ENCODE measurements at places on chromosomes 16 and 17.

DNA sequence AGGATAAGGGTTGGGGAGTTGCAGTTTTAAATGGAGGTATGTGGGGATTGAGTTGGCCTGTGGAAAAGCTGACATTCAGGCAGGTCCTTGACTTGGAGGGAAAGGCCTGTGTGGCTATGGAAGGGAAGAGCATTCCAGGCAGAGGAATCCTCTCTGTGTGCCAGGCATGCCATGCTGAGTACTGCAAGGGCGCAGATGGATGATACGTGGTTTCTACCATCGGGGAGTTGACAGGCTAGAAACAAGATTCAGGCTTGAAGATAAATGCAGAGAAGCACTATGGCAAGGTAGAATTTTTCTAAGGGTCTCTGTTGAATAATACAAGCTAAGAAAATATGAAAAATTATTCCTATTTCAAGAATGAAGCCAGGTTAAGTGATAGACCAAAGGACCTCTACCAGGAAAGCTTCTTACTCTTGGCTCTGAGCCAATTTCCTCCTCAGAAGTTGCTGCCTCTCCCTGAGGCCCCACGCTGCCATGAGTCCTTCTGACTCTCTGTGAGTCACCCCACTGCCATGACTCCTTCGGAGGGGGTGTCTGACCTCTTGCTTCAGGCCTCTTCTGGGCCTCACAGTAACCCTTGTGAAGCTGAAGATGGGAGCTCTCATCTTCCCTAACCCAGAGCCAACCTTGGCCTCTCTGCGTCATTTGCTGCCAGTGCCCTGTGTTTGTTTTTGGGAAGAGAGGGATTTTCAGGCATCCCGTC is 75.8 kb downstream of the WNT3 start:
- DNase-seq = no peak

DNA sequence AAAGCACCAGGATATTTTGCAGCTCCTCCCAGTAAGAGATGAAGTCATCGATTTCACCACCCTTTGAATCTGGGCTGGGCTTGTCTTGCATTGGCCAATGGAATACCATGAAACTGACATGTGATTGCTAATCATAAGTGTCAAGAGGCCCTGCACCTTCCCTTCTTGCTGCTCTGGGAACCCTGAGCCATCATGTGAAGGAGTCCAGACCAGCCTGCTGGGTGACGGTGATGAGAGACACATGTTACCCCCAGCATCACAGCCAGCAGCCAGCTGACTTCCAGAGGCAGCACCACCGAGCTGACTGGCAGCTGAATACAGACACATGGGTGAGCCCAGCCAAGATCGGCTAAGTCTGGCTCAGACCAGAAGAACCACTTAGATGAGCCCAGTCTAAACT is 43.6 kb upstream of the CACNG4 start:
- no peak for DNase-seq

- no peak for DNase-seq
These were observed 2.8 kb upstream of the ZNF267 start for GRCh38 chr16:31870809-31871208.

- DNase-seq = no peak
These were observed 11.3 kb downstream of the PLD2 start for GRCh38 chr17:4818276-4818675.

DNA sequence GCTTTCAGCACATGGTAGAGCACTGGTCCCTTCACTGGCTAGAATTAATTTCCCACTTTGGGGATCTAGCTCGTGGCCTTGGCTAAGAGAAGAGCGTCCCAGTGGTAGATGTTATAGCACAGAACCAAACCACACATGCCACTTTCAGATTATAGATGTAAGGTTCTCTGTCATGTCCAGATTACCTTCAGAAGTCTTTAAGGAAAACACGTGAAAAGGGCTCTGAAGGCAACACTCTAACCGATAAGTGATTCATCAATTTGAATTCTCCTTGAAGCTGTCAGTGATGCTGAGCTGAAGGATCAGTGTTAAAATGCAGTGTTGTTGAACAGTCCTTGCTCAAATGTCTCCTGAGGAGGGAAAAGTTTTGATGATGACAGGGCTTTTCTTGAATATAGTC is 43.5 kb upstream of the VPS4A start:
- no peak for DNase-seq

DNA sequence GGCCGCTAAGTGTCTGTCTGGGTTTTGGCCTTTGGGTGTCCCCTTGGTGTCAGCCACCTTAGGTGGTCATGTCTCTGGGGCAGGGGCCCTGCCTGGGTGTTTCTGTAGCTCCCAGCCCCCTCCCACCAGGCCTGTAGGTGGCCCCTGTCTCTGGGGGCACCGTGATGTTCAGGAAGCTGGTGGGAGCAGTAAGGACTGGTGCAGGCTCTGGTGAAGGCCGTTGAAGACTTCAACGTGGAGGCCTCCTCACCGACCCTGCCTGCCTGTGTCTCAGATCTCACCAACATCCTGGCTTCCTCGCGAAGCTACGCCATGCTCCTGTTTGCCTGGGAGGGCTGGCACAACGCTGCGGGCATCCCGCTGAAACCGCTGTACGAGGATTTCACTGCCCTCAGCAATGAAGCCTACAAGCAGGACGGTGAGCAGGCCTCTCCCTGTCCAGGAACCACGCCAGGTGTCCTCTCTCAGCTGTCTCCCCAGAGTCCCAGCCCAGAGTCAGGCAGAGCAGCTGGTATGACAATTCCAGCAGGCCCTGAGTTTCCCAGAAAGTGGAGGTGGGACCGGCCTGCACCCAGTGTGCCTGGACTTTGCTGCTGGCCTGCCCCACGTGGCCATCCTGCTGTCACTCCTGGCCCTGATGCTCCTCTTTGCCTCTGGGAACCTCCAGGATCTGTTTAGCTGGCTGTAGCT is 2.8 kb downstream of the ACE start:
- no peak for DNase-seq

- DNase-seq = no peak
These were observed 64.1 kb upstream of the CACNG4 start for GRCh38 chr17:66900126-66901010.

GRCh38 chr17:35185849-35186248 is 8.3 kb downstream of the SLC35G3 start:
- DNase-seq = no peak

DNA sequence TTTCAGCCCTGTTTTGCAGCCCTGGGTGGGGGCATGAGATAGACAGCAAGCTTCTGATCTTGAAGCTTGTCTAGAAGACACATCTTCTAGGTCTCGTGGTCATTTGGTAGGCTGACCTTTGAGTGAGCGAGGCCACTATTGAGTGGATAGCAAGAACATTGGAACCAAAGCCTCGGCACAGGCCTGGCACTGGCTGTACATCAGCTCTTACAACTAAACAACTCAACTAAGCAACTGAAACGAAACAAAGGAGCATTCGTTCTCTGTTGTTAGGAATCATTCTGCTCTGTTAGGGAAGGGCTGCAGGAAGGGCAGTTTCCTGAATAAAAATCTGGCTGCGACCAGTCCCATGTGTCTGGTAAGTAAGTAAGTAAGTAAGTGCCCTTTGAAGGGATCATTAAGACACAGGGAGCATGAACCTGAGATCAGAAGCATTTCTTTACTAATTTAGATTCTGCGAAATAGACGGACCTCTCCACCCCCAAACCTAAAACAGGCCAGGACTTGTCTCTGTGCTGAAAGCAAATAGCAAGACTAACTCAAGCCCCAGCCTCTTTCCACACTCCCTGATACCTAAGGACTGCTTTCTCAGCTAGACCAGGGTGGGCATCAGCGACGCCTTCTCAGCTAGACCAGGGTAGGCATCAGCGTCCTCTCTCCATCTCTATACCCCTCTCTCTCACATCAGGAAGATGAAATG is 22.7 kb downstream of the CYB561 start:
- DNase-seq = no peak

DNA sequence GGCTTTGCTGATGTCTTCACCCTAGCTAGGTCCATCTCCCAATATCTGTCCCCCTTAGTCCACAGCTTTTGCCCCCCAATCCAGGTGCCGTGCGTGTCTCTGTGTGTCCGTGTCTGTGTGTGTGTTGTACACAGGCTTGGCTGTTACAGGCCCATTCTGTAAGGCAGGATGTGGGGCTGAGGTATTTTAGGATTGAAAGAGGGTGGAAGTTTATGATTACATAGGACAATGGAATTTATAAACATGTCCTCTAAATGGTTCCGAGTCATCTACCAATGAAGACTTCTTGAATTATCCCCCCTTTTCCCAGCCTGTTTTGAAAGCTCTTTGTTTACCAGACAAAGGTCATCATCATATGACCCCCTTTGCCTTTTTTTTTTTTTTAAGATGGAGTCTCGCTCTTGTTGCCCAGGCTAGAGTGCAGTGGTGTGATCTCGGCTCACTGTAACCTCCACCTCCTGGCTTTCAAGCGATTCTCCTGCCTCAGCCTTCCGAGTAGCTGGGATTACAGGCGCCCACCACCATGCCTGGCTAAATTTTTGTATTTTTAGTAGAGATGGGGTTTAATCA is 21.9 kb downstream of the ACE start:
- DNase-seq = no peak
